ENCODE measurements at places on chromosomes 4 and X.

DNA sequence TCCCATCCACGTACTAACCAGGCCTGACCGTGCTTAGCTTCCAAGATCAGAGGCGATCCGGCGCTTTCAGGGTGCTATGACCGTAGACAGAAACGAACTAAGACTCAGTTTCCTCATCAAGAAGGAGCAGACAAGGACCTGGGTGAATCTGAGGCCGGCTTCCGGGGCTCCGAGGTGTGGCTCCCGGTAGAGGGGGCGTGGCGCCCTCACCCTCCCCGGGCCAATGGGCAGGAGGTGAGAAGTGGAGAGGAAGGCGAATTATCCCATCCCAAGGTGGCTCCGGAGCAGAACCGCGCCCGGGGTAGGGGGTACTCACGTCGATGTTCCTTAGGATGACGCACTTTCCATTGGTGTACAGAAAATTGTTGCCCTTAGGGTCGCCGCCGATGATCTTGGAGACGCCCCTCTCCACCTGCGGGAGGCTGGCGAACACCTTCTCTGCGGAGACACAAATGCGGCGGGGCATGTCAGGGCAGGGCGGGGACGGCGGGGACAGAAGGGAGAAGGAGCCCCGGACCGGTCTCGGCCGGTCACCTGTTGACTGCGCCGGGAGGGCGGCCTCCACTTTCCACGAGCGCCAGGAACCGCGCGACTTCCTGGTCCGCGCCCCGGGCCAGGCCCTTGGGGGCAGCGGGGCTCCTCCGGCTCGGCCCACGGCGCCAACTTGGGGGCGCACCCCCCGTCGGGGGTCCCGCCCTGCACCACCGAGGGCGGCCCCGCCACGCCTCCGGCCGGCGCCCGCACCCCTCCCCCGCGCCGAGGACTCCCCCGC is 616 bp downstream of the WDR1 start:
- DNase-seq: no peak

- no peak for DNase-seq
Measured at GRCh38 chrX:12149670-12150407, 11.6 kb downstream of the FRMPD4 start.

- no peak for DNase-seq
Measured at GRCh38 chrX:103585411-103586313, at the start of gene TCEAL4. TSS of gene TCEAL4 (plus strand) at chrX:103585515. CDS start at chrX:103586676, 1,161 bp downstream.

DNA sequence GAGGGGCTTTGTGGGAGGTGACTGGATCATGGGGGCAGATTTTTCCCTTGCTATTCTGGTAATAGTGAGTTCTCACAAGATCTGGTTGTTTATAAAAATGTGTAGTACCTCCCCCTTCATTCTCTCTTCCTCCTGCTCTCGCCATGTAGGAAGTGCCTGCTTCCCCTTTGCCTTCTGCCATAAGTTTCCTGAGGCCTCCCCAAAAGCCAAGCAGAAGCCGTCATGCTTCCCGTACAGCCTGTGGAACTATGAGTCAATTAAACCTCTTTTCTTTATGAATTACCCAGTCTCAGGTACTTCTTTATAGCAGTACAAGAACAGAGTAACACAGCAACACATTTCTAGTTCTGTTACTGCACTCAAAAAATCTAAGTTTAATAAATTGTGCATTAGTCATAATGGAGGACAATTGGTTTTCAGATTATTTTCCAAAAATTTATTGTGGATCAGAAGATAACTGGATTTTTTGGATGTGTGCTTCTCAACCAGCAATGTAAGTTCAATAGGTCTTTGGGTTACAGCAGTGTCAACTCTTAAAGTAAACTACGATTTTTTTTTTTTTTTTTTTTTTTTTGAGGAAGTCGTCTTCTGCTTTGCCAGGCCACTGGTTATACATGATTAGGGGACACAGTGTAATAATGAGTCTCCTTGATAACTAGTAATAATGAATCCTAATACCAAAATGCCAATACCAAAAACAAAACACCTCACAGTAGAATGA is 69.9 kb downstream of the CHIC2 start:
- no peak for DNase-seq

DNA sequence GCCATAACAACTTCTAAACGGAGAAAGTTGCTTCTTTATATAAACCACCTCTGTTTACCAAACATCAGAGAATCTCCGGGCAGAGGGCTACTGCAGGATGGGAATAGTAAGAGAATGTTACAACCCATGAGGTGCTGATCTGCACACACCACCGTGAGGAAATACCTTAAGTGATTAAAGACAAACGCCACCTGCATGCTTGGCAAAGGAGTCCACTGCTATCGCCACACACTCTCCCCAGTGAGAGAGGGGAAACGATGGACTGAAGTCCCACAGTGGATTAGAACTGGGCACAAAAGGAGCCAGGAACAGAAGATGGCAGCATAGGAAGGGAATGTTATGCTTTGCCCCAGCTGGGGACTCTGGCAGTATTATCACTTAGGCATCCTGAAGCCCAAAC is 15.6 kb downstream of the MAML3 start:
- DNase-seq: no peak

- no peak for DNase-seq
Measured at GRCh38 chr4:180532691-180533090, 1710.5 kb upstream of the TENM3 start.

GRCh38 chr4:55032179-55032578 is 93.2 kb downstream of the KDR start:
- DNase-seq: no peak

- DNase-seq: no peak
Measured at GRCh38 chrX:38999967-39000745, 198.9 kb downstream of the MID1IP1 start.

- DNase-seq: no peak
Measured at GRCh38 chrX:71928856-71929255, 18.2 kb downstream of the NHSL2 start.
